ENCODE measurements at places on chromosomes 3 and 15. TPM values are rescaled to one million over a fixed set of nuclear protein-coding genes. Genes with fewer than 3 reads are reported as not detected.

GRCh38 chr3:16404349-16404895 is 109.1 kb downstream of the RFTN1 start:
- no peak overlapping the region for H3K27ac ChIP-seq
- H3K4me1 ChIP-seq, result no peaks in the 10 kb centered on the region
- H3K4me3 ChIP-seq, result no peak overlapping the region
- no peaks in the 10 kb centered on the region for H3K27me3 ChIP-seq
- no peaks in the 10 kb centered on the region for H3K36me3 ChIP-seq

DNA sequence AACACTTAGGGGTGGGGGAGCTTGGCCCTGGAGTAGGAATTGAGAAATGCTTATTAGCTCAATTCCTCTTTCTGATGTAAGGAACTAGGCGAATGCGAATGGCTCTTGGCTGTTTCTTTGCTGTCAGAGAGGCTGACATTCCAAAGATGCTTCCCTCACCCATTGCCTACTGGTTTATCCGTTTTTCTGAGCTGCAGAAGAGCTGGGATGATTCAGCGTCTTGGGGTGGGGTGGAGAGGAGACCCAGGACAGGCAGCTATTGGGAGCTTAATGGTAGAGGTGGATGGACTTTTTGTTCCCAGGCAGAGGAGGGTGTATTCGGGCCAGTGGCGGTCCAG is 9.8 kb downstream of the PLEKHO2 start:
- H3K4me1 ChIP-seq, result peaks cover 7% of the 10 kb centered on the region
- H3K4me3 ChIP-seq, result no peak overlapping the region
- DNase-seq, result peak; percentile 43
- H3K36me3 ChIP-seq, result peaks cover 63% of the 10 kb centered on the region

GRCh38 chr3:65814845-65815578 is 223.7 kb downstream of the MAGI1 start:
- H3K36me3 ChIP-seq, result no peaks in the 10 kb centered on the region
- H3K27me3 ChIP-seq, result no peaks in the 10 kb centered on the region
- no peaks in the 10 kb centered on the region for H3K4me1 ChIP-seq
- H3K4me3 ChIP-seq, result no peak overlapping the region
- no peak for DNase-seq

DNA sequence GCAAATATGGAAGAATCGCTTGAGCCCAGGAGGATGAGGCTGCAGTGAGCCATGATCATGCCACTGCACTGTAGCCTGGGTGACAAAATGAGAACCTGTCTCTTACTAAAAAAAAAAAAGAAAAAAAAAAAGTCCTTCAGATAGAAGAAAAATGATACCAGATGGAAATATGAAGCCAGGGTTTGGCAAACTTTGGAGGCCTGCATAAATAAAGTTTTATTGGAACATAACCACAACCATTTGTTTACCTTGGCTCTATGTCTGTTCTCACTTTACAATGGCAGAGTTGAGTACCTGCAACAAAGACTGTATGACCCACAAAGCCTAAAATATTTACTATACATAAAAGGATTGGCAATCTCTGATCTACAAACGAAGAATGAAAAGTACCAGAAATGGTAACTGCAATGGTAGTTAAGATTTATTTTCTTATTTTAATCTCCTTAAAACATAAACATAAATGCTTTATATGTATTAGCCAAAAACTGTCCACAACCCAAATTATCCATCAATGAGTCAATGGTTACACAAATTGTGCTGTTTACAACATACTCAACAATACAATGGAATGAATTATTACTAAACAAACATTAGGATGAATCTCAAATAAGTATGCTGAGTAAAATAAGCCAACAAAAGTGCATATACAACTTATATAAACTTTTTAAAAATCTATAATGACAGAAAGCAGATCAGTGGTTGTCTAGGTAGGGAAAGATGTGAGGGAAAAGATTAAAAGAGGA is 41.8 kb downstream of the GOLGB1 start:
- H3K4me3 ChIP-seq, result no peak overlapping the region
- H3K36me3 ChIP-seq, result peaks cover 11% of the 10 kb centered on the region
- DNase-seq, result no peak

GRCh38 chr3:146177519-146177918 is 16.5 kb upstream of the PLOD2 start:
- H3K27ac ChIP-seq, result no peak overlapping the region
- no peaks in the 10 kb centered on the region for H3K4me1 ChIP-seq
- no peaks in the 10 kb centered on the region for H3K27me3 ChIP-seq
- H3K36me3 ChIP-seq, result no peaks in the 10 kb centered on the region
- no peak overlapping the region for H3K4me3 ChIP-seq

DNA sequence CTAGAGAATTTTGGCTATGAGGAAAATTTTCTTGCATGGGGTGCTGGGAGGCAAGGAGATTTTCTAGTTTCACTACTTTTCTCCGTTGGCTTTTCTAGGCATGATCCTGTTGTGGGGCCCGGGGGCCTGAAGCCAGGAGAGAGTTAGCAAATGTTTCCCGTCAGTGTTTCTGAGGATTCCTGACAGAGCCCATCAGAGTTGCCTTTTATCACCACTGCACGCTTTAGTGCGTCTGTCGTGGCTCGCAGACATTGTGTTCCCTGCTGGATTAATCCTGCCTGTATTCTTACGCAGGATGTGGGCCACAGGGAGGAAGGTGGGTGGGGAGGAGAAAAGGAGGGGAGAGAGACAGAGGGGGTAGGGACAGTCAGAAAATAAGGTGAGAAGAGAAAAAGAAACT is 18.1 kb upstream of the BOC start:
- H3K27me3 ChIP-seq, result no peaks in the 10 kb centered on the region
- no peak for DNase-seq
- no peaks in the 10 kb centered on the region for H3K4me1 ChIP-seq
- peak overlapping the region; percentile 14 for H3K4me3 ChIP-seq
- H3K27ac ChIP-seq, result no peak overlapping the region

GRCh38 chr3:120730576-120731542 is 11.5 kb downstream of the RABL3 start:
- no peaks in the 10 kb centered on the region for H3K4me1 ChIP-seq
- no peak overlapping the region for H3K4me3 ChIP-seq
- H3K36me3 ChIP-seq, result peaks cover 33% of the 10 kb centered on the region
- H3K27ac ChIP-seq, result no peak overlapping the region

DNA sequence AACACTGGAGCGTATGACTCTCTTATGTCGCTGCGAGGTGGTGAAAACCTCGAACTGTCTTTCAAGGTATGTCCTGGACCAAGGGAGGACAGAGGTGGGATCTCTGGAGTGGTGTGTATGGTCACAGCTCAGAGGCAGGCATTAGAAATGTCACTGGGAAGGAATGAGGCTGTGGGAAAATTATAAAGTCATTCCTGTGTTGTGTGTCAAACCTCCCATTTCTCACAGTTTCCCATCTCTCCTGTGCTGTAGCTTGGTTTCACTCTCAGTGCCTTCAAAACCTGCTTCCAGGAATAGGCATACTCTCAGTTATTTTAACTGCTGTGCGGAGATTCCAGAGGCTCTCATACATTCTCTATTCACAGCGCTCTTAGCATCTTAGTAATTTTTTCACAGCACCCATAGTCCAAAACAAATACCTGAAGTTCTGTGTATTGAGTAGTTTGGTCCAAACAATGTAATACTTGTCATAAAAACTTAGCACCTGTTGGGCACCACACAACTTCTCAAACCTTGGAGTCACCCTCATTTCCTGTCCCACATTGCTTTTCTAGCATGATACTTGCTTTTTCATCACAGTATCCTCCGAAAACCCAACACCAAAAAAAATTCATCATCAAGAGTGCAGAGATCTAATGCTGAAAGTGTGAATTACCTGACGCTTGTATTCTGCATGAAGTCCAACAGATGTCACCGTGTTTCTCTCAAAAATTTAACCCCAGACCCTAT is 36.9 kb downstream of the GALNT15 start:
- H3K27me3 ChIP-seq, result no peaks in the 10 kb centered on the region
- no peak overlapping the region for H3K27ac ChIP-seq
- no peak for DNase-seq
- H3K4me3 ChIP-seq, result no peak overlapping the region

GRCh38 chr3:136070953-136071949 is 105.7 kb downstream of the PPP2R3A start:
- H3K4me3 ChIP-seq, result no peak overlapping the region
- no peak overlapping the region for H3K27ac ChIP-seq
- H3K4me1 ChIP-seq, result no peaks in the 10 kb centered on the region
- no peak for DNase-seq

DNA sequence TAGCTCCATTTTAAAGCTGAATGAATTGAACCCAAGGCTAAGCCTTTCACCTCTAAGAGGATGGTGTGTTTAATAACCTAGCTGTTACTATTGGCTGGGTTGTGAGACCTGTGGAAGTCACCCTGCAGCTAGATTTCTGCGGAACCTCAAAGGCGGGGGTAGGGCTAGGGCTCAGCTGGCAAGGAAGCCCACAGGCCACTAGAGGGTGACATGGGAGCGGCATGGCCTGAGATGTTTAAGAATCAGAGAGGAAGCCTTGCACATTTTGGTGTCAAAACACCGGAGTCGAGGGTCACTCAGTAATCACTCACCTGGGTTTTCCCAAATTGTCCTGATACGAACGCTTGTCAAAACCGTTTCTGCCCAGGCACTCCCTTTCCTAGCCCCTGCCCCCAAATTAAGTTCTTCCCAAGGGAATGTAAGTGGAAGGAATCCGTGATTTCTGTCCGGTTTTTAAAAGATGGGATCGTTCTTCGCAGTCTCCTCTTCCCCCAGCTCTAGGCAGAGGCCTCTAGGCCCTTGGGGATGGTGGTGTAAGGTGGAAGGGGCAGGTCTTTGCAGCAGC is 3.8 kb upstream of the ACAD9 start:
- peak; percentile 75 for DNase-seq

DNA sequence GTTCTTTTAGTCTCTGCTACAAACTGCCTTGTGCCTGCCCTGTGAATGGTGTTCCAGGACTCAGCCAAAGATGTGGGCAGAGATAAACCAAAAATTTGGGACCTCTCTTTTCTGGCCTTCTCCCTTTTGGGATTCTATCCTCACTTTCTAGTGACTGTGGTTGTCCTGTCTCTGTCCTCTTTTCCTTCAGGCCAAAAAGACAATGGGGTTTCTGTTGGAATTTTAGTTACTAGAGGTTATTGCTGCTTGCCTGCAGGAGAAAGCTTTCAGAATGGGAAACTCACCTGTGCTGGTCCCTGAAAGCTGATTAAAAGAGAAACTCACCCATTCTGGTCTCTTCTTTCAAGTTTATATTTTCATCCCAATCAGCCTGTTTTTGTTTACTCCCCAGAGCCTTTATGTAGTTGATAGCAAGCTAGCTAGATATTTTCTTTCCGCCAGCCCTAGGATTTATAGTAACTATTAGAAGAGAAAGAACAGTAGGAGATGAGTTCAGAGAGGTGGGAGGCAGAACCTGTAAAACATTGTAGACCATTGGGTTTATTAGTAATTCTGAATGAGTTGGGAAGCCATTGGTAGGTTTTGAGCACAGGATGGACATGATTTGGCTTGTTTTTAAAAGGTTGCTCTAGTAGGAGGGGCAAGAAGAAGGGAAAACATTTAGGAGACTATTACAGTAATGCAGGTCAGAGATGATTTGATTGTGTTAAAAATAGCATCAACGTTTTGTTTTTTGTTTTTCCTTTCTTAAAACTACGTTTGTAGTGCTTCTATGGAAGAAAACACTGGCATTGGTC is 138.9 kb downstream of the TCF12 start:
- no peaks in the 10 kb centered on the region for H3K27me3 ChIP-seq
- H3K4me3 ChIP-seq, result no peak overlapping the region
- no peak for DNase-seq
- H3K27ac ChIP-seq, result no peak overlapping the region
- no peaks in the 10 kb centered on the region for H3K36me3 ChIP-seq
- peaks cover 3% of the 10 kb centered on the region for H3K4me1 ChIP-seq

The ANKUB1 gene
- total RNA-seq, result not detected

The FAM98B gene
- total RNA-seq, result 51.1 TPM
